ENCODE measurements at places on chromosomes 3 and 15.

GRCh38 chr3:48960841-48961413 is 29.1 kb upstream of the P4HTM start:
- DNase-seq: no peak

GRCh38 chr3:44521721-44522120 is 33.3 kb upstream of the ZKSCAN7 start:
- DNase-seq: no peak

DNA sequence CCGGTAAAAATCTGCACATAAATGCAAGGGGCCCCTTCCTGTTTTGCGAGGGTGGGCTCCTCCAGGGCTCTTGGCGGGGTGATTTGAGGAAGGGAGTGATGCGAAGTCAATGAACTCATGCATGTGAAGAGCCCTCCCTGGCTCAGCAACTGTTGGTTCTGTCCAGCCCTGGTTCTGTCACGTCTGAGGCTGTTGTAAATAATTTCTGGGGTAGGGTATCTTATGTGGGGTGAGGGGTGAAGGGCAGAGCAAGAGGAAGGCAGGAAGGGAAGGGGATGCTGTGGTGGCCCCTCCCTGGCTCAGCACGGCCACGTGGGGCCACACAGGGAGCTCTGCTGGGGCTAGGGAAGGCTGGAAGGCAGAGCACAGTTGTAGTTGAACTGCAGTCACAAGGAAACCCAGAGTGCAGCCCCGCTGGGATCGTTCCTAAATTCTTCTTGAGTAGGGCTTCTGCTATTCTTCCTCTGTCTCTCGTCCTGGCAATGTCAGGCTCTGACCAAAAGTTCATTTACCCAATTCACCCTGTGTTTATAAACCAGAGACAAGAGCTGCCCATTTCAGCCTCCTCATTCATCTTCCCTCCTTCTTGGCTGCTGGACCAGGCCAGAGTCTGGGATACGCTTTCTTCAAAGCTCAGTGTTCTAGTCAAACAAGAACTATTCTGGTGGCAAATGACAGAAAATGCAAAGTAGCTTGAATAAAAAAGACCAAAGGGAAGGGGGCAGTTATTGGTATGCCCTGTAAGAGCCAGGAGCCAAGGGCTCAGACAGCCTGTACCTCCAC is 14.8 kb upstream of the TOPBP1 start:
- no peak for DNase-seq

DNA sequence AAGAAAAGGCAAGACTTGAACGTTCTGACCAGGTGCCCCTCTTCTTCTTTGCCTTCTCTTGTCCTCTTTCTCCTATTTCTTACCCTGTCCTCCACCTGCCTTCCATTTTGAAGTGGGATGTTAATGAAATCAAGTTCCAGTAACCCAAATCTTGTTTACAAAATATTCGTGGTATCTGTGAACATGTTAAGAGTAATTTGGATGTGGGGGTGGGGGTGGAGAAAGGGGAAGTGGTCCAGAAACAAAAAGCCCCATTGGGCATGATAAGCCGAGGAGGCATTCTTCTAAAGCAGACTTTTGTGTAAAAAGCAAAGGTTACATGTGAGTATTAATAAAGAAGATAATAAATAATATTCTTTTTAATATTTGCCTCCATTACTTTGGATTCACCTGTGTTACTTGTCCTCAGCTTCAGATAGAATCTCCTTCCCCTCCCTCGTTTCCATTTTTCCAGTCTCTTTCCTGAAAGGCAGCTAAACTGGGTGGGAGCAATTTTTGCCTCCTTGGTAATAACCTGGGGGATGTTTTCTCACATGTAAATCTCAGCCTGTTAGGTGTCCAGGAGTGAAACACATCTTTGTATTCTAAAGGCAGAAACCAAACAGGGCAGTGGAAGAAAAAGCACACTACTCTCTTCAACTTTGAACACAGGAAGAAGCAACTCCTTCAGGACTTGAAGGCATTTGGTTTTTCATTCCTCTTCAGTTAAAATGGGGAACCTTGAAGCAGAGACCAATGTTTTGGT is 3.2 kb downstream of the CHST2 start:
- no peak for DNase-seq

- DNase-seq: no peak
Observed at GRCh38 chr3:58597770-58598310, 20.6 kb upstream of the FAM107A start.

GRCh38 chr3:13075986-13076654 is 2.9 kb upstream of the IQSEC1 start:
- no peak for DNase-seq

DNA sequence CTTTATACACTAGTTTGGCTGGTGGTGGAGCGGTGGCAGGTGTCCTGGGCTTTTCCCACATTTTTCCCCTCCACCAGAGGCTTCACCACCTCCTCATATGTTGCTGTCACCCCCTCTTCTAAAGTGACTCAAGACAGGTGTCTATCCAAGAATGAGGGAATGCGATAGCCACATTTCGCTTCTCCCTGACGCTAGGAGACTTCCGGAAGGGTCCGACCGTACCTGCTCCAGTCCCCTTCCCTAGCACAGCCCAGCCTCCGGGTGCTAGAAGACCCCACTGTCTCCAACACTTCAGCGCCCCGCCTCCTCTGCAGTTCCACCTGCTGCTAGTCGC is 496 bp downstream of the SCAMP2 start:
- no peak for DNase-seq

DNA sequence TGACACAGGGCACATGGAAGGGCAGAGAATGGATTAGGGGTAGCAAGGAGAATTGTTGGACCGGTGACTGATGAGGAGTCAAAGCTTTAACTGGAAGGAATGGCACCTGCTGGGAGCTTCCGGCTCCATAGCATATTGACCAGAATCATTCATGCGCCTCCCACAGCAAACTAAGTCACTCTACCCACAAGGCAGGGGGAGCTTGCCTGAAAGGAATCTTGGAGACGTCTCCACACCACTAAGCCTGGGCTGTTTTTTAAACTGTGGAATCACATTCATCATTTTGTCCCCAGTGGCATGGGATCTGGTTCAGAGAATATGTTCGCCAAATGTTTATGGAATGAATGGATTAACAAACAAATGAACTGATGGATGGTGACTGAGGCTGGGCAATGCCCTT is 57.0 kb upstream of the ITGA11 start:
- no peak for DNase-seq

GRCh38 chr3:76044601-76045600 is 259.6 kb upstream of the ZNF717 start:
- DNase-seq: no peak

DNA sequence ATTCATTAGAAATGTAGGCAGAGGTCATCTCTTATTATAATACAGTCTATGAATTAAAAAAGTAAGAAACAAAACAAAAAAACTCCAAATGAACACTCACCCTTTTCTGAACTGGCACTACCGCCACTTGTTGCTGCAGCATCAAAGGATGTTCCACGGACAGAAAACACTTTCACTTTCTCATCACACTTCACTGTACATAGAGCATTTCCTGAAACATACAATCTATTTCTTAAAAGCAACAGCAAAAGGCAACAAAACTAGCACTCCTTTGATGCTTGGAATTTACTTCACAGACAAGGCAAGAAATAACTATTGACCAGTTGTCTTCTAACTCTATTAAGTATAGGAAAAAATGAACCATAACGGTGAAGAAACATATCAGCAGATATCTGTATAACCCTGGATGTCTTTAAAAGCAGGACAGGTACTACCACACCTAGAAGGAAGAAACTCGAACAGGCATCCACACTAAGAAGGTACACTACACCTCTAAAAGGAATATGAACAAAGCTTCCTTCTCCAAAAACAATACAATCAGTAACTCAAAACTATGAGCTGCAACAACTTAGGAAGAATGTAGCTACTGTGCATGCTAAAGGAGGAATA is 24.9 kb downstream of the ETFA start:
- peak; percentile 26 for DNase-seq

GRCh38 chr3:192187485-192188051 is 539.8 kb downstream of the FGF12 start:
- no peak for DNase-seq

- no peak for DNase-seq
Observed at GRCh38 chr15:31852933-31853799, 177.1 kb upstream of the CHRNA7 start.

DNA sequence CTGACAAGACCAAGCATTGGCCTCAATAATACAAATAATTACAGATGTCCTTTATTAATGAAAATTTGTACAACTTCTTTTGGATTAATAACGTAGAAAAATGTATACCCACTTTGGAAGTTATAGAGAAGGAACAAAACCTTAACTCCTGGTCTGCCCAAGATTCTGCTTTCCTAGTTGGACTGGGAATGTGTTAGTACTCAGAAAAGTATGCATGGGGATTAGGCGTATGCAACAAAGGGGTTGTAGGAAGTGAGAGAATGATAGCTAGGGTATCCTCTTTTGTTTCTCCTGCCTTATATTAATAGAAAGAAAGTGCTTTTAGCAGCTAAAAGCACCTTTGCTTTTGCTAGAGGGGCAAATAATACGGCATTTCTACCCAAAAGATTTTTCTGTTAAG is 116.2 kb upstream of the LRRFIP2 start:
- no peak for DNase-seq

GRCh38 chr3:127589600-127590281 is 792 bp downstream of the TPRA1 start:
- DNase-seq: no peak

DNA sequence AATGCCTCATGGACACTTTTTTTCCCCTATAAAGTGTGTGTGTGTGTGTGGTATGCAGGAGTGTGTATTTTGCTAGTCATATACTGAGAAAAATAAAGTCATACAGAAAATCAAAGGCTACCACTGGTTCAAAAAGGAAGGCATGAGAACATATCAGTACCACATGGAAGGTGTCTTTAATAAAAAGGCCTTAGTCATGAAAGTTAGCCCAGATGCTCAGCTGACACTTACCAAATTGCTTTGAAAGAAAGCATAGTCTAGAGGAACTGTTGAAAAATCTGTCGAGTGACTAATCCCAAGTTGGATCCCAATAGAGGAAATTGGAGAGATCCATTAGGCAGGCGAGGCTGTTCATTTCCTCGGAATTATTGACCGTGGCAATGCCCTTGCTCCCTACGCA is 432.9 kb upstream of the CFAP20DC start:
- no peak for DNase-seq

DNA sequence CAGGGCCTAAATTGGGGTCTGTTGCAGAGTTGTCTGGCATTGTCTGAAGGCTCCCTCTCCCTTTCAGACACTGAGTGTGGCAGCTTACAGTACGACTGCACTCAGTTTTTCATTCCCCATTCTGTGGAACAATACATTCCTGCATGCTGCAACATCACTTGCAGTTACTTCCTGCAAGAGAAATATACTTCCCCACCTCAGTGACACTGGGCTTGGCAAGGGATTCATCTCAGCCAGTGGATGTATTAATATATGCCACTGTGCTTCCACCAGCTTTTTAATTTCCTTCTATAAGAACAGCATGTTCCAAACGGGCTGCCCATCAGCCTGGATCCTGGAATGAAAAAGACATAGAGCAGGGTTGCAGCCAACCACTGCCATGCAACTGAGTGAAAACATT is 23.1 kb downstream of the B3GALNT1 start:
- no peak for DNase-seq

DNA sequence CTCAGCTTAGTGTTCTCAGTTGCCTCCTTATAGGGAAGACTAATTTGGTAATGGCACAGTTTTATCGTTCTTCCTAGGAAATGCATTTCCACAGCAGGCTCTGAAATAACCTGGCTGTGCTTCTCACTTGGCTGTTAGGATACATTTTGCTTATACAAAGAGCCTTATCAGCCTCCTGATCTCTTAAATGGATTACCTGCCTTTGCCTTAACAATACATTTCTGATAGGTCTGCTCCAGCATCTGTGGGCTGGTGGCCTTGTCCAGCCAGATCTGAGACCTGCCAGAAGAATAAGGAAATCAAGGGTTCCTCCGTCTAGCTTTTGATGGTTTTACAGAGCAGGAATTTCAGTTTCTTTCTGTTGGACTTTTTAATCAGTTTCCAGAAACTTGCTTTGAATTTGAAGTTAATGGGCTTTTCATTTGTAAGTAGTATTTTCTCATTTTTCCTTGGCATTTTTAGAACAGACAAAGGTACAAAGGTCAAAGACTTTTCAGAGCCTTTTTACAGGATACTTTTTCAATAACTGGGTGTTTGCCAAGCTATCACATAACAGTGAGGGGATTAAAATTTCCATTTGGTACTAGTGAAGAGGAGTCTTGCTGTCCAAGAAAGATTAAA is 116.3 kb downstream of the AKAP13 start:
- no peak for DNase-seq

- no peak for DNase-seq
Observed at GRCh38 chr3:196210673-196211556, at the start of gene ZDHHC19. Gene ZDHHC19 (minus strand): TSS chr3:196211400. CDS start chr3:196211315, 85 bp downstream.

- DNase-seq: no peak
Observed at GRCh38 chr3:87694678-87695077, 364.1 kb downstream of the CGGBP1 start.

- no peak for DNase-seq
Observed at GRCh38 chr3:37989821-37990480, 635 bp upstream of the VILL start.

DNA sequence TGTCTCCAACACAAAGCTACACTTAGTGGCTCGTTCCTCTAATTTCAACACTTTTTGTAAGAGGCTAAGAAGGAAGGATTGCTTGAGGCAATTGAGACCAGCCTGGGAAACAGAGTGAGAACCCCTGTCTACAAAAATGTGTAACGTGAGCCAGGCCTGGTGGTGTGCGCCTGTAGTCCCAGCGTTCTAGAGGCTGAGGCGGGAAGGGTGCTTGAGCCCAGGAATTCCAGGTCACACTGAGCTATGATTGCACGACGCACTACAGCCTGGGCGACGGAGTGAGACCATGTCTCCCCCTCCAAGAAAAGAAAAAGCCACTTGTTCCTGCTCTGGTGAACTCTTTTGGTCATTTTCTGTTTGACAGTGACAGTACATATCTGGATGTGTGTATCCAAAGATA is 127.9 kb downstream of the GABRB3 start:
- DNase-seq: no peak

GRCh38 chr3:117114517-117115265 is 405.1 kb downstream of the TUSC7 start:
- DNase-seq: no peak

DNA sequence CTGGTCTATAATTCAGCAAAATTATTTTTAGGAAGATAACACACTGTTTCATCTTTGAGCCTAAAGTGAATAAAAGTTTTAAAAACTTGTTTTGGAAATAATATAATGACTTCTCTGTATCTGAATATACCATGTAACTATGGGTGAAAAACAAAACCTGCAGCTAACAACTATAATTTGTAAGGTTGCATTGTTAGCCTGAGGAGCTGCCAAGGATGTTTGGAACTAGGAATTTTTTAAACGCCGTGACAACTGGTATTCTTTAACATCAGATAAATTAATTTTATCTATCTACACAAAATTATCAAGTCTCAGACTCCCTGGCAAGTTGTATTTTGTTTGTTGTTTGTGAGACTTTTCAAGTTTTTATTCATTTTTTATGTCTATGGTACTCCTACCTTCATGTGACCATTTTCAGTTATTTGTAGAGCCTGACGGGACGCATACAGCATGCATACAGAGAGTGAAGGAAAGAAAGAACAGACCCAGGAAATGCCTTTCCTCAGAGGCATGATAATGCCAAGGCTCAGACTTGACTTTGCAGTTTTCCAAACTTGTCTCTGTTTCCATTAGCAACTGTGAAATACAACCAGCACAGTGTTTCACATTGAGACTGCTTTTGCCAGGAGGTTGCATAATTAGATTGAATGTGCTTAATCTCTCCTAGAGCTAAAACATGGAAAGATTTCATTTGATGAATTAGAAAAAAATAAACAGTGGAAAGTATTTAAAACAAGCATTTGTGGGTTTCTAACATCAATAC is 60.8 kb upstream of the ARHGEF26 start:
- no peak for DNase-seq

- DNase-seq: no peak
Observed at GRCh38 chr3:33746416-33747116, 28.5 kb upstream of the CLASP2 start.
